GM04503 (cell line): ENCODE measurements at places on chromosomes 6 and 20.
A peak's percentile ranks its signal among the peaks of the same experiment; 100 is the strongest.

DNA sequence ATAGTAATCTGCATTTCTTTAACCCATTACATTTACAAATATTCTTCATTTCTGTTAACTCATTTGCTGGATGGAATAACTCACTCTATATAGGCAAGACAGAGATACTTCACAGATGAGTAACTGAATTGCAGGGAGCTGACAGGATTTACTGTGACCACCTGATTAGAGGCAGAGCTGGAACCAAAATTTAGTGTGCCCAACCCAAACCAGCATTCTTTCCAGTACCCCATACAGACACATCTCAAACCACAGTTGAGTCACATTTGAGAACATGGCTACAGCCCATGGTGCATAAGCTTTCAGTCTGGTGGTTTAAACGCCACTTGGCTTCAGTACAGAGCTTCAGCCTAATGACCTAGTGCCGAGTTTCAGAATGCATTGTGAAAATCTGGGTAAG lies 138.4 kb upstream of the TENT5A start:
- peak; percentile 81 for DNase-seq

DNA sequence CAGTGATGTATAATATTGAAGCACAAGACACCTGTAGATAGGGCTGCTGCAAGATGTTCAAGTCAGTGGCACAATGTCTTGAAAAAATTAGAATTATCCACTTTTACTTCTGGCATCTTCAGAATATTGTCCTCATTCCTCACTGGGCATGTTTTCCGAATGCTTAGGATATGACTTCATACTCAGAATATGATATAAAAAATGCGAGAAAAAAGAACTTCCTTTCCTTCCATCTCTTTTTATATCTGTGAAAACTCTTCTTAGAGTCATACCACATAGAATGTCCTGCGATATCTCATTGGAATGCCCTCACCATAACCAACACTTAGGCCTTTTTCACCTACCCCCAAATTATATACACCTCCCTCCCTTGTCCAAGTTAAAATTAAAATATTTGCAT lies 4.6 kb downstream of the MAS1L start:
- DNase-seq = no peak

DNA sequence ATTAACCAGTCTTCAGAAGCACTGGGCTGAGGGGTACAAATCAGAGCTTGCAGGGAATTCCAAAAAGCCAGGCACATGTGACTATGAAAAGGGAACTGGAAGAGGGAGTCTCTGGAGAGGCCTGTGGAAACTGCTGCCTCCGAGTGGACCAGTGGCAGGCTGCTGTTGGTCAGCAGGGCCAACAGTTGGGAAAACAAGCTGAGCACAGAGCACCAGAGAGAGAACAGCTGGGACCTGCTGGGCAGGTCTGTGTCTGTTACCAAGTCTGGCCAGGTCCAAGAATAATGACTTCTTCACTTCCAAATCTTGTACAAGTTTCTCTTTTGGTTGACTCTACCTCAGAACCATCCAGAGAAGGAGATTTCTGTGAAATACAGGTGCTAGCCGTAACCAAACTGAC lies 81.4 kb downstream of the LIN28B start:
- DNase-seq = no peak

- DNase-seq = no peak
Measured at GRCh38 chr6:43407296-43407695, 20.0 kb upstream of the ABCC10 start.

DNA sequence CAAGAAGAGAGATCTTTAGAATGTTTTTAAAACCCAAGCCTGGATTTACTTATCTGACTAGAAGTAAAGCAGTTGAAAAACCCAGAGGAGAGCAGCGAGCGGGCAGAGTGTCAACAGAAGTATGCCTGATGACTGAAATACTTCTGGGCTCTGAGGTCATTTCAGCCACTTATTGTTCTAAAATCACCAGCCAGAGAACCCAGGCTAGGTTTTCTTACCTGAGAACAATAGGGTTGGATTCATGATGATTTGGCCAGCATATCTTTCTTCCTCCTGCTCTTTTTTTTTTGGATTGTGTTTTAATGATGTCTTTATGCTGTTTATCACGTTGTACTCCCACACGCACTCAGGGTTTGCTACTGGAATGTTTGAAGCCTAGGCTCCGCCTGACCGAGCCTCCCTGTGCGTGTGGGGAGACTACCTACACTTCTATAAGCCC lies 63.0 kb upstream of the KIF25 start:
- DNase-seq = no peak

DNA sequence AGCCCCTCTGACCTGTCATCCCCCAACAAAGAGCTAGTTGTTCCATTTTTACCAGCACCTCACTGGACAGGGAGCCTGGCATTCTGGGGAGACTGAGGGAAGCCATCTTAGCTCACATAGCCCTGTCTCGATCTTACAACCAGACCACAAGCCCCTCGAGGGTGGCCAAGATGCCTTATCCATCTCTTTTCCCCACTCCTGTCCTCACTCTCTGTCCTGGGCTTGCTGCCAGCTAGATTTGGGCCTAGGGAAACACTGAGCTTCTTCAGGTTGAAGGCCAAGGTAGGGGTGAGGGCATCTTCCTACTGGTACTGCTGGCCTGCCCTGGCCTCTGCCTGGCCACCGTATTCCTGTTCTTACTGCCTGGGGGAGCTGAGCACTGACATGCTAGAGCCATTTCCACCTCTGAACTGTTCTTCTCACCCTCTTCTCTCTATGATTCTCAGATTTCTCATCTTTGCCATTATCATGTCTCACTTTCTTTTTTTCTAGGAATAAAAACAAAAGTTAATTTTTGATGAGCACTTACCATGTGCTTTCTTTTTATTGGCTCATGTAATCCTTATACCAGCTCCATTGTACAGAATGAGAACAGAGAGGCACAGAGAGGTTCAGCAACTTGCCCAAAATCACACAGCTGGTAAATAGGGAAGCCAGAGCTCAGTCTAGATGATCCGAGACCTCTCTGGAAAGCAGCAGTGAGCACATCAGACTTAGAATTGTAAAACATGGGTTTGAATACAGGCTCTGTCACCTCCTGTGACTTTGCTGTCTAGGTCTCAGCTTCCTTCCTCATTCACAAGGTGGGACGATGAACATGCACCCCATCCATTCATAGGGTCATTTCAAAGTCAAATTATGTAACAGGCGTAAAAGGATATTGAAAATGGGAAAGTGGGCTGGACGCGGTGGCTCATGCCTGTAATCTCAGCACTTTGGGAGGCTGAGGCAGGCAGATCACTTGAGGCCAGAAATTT lies 28.7 kb downstream of the FGD2 start:
- DNase-seq = no peak

- DNase-seq = no peak
Measured at GRCh38 chr6:135383766-135384165, 113.8 kb downstream of the AHI1 start.

DNA sequence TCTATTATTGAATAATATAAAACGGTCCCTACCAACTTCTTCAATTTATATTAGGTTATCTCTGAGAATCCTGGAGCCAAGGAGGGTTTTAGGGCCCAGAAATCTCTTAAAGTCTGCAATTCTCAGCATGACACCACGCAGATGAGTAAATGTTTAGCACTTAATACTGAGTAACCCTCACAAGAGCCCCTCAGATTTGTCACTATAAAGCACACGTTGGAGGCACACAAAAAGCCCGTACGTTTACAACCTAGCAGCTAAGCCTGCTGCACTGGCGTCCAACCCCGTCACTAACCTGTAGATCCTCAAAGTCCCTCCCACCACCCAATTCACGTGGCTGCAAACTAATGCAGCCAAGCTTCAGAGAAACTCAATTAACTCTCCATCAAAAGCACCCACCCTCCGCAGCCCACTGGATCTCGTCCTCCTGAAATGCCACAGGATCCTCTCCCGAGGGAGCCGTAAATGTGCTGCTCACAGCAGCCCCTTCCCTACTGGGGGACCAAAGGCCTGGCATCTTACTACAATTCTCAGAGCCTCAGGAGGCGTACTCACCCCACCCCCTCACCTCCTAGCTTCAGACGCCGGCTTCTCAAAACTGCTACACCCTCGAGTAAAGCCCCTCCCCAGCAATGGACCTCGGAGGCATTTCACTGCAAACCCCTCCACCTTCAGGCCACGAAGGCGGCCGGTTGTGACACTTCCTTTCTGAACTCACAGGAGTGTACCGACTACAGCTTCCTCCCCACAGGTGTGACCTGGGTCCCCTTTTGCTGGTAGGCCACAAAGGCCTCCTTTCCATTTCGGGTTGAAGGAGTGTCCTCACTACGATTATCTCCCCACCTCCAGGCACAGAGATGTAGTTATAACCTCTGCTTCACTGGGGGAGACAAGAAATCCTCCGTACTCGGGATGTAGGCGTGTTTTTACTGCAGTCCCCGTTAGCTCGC lies 909 bp downstream of the CPNE1 start:
- DNase-seq = no peak

GRCh38 chr20:15889061-15889460 lies 684.2 kb downstream of the KIF16B start:
- DNase-seq = no peak

- DNase-seq = no peak
Measured at GRCh38 chr20:56606174-56606945, 22.7 kb upstream of the TFAP2C start.

GRCh38 chr6:130980310-130981032 lies 82.6 kb downstream of the EPB41L2 start:
- DNase-seq = no peak

DNA sequence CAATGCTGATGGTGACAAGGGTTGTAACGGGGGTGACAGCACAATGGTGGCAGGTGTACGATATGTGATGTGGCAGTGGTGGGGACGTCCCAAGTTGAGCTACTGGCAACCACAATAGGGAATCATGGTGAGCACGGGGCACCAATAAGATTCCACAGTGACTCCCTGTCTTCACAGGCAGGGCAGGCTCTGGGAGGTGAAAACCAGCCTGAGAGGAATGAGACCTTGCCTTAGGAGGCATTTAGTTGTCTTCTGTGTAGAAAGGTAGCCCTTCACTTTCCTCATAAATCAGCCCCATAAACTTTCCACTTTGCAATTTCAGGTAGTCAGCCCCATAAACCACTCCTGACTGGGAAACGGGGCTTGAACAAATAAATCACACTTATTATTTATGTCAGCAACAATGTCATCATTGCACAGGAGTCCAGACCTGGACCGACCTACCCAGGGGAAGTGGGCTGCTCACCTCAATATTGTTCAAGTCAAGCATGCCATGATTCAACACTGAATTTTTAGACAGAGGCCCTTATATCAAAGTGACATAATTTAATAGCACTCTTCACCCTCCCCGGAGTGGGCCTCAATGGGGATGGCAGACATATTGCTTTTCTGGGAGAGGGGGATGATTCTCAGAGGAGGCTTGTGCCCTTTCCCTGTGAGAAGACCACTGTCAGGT lies 150.8 kb downstream of the CDC5L start:
- no peak for DNase-seq

- DNase-seq = no peak
Measured at GRCh38 chr20:22611636-22612035, 27.3 kb upstream of the FOXA2 start.

DNA sequence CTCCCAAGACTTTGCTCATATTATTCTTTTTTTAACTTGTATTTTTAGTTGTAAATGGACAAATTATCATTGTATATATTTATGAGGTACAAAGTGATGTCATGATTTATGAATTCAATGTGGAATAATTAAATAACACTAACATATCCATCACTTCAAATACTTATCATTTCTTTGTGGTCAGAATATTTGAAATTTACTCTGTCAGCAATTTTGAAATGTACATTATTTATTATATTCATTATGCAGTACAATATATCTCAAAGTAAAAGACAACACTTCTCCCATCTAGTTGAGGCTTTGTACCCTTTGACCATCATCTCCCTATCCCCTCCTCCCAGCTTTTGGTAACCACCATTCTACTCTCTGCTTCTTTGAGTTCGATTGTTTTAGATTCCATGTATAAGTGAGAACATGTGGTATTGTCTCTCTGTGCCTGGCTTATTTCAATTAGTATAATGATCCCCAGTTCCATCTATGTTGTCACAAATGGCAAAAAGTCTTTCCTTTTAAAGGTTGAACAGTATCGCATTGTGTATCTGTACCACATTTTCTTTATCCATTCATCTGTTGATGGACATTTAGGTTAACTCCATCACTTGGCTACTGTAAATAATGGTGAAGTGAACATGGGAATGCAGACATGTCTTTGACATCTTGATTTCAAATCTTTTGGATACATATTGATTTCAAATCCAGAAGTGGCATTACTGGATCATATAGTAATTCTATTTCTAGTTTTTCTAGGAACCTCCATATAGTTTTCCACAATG lies 197.2 kb downstream of the KIF6 start:
- DNase-seq = no peak

DNA sequence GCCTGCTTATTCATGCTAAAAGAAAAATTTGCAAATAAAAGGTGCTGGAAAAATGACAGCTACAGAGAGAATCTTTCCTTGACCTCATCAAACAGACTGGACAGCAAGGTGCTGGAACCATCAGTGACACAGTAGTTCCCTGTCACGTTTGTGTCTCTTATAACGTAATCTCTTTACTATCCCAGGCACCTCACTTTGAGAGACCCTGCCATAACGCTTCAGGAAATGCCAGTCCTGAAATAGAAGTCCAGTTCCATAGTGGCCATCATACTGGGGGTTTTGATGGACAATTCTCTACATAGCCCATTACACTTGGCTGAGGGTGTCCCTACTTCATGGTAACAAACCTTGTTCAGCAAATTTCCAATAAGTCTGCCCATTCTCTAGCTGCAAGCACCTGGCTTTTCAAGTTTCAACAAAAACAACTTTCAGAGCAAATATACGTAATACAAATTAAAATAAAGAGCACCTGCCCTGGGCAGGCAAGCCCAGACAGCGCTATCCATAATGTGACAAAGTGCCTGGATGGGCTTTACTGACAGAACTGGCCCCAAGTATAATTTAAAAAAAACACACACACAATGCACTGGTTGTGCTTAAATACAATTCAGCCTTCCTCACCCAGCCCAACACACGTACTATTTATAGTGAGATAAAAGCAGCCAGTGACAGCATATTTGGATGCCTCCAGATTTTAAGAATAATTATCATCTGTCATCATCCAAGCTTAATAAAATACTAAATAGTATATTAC lies 38.7 kb downstream of the CNKSR3 start:
- no peak for DNase-seq

- DNase-seq = no peak
Measured at GRCh38 chr6:158149641-158150040, 18.4 kb downstream of the SERAC1 start.

- peak; percentile 47 for DNase-seq
Measured at GRCh38 chr6:130324657-130325056, 41.2 kb upstream of the TMEM200A start.

DNA sequence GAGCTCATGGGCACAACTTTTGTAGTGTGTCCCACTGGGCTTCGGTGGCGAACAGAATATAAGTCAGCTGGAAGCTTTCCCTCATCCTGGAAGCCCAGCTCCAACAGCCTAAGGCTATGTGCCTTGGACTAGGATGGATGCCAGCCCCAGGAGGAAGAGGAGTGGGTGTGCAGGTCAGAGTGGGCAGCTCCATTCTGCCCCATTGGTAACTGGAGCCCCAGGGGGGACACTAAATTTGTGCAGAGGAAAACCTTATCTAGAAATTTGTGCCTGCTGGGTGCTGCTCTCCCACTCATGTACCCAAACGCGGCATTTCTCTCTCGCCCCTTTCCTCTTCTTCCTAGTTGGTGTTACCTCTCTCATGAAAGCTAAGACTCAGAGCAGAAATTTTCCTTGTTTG lies 253.9 kb upstream of the MAN1A1 start:
- no peak for DNase-seq

GRCh38 chr6:135347887-135348286 lies 149.7 kb downstream of the AHI1 start:
- DNase-seq = no peak

GRCh38 chr20:41005361-41005729 lies 23.3 kb upstream of the TOP1 start:
- DNase-seq = peak; percentile 49
